ENCODE measurements at places on chromosomes 3 and 15.

DNA sequence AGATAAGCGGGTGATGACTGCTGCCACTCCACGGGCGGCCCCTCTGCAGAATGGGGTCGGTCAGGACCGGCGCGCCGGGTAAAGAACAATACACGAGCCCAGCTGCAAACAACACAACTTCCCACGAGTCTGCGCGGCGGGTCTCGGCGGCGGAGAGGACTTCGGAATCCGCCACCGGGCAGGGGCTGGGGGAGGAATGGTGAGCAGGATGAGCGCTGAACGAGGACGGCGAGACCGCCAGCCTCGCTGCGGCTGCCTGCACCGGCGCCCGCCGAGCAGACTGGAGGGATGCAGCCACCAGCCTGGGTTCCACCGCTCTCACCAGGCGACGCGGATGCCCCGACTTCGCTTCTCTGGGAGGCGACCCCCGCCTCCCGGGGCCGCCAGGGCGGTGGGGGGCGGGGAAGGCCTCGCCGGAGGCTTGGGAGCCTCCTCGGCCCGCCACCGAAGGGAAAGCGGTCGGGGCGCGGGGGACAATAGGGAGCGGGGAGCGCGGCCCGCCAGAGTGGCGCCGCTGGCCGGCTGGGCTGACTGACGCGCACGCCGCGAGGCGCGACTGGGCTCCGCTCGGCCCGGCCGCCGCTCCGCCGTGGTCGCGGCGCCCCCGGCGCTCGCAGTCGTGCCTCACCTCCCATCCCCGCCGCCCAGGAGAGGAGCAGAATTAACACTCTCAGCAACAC, 515 bp downstream of the ADAM10 start:
- DNase-seq = no peak

DNA sequence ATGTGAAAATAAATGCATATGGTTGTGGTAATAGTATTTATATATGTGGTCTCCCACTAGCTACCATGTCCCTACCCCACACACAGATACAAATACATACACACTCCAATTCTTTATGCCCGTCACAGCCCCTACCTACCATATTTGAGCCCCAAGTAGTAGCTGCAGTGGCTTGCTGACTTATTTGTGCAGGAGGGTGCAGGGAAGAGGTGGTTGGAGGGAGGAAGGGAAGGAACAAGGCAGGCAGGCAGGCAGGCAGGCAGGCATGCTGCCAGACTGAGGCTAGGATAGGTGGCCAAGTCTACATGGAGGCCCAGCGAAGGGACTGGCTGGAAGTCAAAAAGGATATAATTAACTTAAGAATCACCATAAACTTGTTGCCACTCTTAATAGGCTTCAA, 82.9 kb downstream of the SCN11A start:
- no peak for DNase-seq

- no peak for DNase-seq
Measured at GRCh38 chr3:51657234-51657633, 13.8 kb upstream of the TEX264 start.

DNA sequence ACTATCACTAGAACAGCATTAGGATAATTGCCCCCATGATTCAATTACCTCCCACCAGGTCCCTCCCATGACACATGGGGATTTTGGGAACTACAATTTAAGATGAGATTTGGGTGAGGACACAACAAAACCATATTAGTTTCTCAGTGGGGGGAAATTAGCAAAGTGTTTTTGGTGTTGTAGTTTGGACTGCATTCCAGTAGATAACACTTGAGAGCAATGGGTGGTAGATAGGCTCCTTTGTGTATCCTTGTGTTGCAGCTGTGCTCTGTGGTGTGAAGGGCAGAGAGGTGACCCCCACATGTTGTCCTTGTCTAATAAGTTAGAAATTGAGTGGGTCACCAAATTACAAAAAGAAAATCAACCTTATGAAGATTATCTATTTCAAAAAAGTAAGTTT, 223.8 kb downstream of the SATB1 start:
- no peak for DNase-seq

- no peak for DNase-seq
Measured at GRCh38 chr3:19148768-19149091, 420 bp downstream of the KCNH8 start.

GRCh38 chr15:49063402-49064280, 17.4 kb upstream of the SECISBP2L start:
- DNase-seq = no peak

GRCh38 chr15:60043744-60044435, 39.8 kb downstream of the FOXB1 start:
- no peak for DNase-seq

DNA sequence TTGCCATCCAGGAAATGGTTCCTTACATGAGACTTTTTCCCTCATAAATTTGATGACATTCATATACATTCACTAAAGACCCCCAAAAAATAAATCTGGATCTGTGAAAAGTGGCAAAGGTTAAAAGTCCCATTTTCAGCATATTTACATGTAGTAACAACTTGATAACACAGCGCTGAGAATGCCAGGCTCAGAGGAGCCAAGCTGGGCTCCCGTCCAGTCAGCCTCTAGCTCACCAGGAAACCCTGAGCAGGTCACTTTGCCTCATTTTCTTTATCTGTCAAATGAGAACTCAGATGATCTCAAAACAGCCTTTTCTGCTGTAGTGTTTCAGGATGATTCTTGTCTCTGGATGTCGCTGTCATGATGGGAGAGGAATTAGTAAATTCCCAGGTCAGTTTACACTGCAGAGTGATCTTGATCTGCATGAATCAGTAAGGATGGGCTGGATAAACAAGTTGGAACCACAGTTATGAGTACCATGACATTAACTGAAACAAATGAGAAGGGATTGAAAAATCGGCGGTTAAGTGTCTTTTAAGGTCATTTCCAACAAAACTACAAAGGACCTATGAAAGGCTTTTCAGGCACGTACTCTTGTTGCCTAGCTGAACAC, 82.8 kb downstream of the PPARG start:
- DNase-seq = no peak

GRCh38 chr3:72194458-72194857, 409.5 kb upstream of the PROK2 start:
- DNase-seq = no peak

GRCh38 chr15:74315626-74316025, 51.8 kb downstream of the CYP11A1 start:
- no peak for DNase-seq

DNA sequence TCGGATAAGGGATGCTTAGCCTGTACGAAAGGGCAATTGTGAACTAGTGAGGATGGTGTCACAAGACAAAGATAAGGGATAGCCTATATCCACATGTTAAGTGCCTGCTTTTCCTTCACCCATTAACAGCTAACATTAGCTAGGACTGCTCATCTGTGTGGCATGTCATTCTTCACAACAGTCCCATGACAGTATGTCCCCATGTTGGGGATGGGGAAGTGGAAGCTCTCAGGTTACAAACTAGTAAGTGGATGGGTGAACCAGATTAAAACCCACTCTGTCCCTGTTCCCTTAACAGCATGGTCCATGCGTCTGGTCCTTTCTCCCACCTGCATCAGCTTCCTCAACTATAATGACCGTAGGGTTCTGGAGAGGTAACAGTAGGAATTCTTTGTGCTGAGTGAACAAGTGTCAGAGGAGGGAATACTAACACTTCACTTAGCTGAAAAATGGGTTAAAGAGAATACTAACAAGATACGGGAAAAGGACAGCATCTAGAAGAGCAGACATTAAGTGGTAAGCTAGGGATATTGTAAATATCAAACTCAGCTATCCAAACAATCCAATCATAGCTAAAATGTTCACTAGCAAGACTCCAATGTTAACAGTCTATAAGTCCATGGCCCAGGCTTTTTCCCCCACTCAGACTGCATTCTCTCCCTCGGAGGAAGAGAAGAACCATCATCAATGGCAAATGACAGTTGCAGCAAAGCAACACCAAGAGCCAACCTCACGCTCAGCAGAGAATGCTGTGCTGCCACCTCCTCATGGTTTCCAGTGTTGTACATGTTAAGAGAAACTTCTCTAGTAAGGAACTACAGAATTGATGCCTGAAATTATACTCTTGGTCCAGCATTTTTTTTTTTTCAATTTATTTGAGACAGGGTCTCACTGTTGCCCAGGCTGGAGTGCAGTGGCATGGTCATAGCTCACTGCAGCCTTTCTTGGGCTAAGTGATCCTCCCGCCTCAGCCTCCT, 5.0 kb downstream of the RPLP1 start:
- DNase-seq = no peak

- no peak for DNase-seq
Measured at GRCh38 chr3:31157893-31158620, 263.6 kb upstream of the GADL1 start.

DNA sequence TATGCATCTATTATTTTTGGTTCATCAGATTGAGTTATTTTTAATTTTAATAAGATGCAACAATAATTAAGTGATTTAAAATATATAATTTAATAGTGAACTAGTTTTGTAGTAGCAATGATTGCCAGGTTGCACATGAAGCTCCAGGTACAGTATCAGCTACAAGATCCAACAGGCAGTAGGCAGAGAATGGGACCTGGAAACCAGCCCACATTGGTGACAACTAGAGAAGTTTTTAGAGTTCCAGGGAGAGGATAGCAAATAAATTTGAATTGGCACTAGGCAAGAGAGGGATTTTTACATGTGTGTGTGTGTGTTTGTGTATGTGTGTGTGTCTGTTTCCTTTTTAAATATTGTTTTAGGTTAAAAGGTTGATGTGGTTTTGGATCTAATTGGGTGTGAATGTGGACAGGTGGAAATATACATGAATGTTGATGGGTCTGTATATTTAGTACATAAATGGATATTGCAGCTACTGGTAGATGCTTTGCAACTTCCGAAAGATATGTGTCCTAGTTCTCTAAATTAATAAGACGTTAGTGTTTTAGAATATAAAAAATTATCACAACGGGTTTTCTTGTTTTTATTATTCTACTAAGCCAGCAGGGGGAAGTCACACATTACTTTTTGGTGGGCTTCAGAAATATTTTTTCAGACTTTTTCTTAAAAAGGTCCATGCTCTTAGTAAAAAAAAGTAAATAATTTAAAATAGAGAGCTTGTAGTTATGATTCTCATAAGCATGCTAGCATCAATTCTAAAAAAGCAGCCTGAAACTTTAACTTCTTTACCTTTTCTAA, 110.1 kb upstream of the GBE1 start:
- DNase-seq = no peak

DNA sequence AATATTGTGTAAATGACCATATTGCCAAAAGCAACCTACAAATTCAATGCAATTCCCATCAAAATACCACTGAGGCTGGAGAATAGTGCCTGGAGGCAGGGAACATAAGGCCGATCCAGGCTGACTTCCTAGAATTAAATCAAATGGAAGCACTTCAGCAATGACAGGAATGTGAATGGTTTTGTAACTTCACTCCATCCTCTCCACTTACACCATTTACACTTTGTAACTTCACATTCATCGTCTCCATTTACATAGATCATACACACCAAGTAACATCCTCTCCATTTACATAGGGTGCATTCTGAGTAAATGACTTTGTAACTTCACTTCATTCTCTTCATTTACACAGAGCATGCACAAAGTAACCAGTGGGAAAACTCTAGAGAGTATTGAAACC, 11.6 kb downstream of the STRIT1 start:
- DNase-seq = no peak

DNA sequence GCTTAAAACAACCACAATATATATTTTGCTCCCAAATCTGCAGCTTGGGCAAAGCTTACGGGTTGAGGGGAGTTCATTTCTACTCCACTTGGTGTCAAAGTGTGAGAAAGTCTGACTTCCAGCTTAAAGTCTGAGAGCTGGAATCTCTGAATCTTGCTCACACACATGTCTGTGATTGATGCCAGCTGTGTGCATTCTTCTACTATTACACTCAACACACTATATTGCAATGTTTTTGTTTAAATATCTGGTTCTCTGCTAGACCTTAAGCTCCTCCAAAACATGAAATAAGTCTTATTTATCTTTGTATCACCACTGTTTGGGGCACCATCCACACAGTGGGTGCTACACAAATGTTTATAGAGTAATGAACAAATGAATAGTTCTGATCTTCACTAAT, 36.7 kb upstream of the SECISBP2L start:
- DNase-seq = no peak

- no peak for DNase-seq
Measured at GRCh38 chr3:166372571-166373106, 535.4 kb upstream of the BCHE start.

DNA sequence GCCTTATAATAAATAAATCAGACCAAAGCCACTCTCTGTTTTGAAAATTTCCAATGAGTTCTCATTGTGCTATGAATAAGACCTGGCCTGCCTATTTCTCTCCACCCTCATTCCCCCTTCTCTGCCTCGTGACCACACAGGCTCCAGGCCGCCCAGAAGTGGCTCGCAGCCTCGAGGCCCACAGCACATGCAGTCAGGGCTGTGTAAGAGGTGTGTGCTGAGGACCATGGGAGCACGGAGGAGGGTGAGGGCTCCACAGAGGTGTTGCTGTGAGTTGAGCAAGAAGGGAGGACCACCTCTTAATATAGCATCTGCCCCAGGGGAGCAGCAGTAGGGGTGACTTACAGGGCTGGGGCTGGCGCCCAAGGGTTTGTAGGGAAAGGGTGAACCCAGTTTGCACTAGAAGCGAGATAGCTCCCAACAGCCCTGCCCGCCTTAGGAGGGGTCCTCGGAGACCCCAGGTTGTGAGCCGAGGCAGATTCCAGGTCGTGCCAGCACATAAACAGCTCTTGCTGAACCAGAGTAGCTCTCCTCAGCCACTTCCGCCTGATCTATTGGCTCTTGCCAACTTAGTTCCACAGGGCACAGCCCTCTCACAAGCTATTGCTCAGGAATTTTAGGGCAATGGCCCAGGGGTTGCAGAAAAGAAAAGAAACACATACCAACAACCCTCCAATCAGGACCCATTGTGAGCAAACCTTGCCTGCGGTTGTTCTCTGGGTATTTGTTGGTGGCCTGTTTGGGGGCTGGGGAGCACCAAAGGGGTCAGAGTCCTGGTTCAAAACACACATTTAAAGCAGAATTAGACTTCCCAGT, 117.7 kb downstream of the MYLK start:
- DNase-seq = no peak

DNA sequence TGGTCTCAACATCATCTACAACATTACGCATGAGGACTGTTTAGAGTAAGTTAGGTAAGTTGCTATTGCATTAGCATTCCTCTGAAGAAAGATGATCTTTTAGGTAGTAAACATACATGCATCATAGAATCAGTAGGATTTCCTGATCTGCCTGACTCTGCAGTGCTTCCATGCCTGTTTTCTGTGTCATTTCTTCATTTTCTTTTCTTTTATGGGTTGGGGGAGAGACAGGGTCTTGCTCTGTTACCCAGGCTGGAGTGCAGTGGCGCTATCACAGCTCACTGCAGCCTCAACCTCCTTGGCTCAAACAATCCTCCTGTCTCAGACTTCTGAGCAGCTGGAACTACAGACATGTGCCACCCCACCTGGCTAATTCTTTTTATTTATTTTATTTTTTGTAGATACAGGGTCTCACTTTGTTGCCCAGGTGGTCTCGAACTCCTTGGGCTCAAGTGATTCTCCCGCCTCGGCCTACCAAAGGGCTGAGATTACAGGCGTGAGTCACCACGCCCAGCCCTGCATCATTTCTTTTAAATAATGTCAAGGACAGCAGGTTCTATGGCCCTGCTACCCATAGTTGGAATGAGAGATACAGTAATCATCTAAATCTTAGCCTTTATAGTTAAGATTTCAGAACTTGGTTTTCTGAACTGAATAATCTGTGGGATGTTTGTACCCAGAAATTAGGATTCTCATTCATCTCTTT, 184.3 kb downstream of the GHSR start:
- DNase-seq = no peak

GRCh38 chr3:50274371-50275104, 4.3 kb upstream of the LSMEM2 start:
- DNase-seq = peak; percentile 55

Measured in stimulated activated CD4-positive, alpha-beta T cell treated with anti-CD3 and anti-CD28 coated beads, Interleukin-15, amount 100 ng/mL, for 1 hour (primary cell).